ENCODE measurements at places on chromosomes 2 and 18.

GRCh38 chr2:38178119-38178518 is 102.2 kb upstream of the CYP1B1 start:
- DNase-seq = no peak

- DNase-seq = no peak
These were observed 65.3 kb upstream of the OTOS start for GRCh38 chr2:240205772-240206171.

- DNase-seq = no peak
These were observed 56.9 kb upstream of the PELI1 start for GRCh38 chr2:64201151-64201550.

DNA sequence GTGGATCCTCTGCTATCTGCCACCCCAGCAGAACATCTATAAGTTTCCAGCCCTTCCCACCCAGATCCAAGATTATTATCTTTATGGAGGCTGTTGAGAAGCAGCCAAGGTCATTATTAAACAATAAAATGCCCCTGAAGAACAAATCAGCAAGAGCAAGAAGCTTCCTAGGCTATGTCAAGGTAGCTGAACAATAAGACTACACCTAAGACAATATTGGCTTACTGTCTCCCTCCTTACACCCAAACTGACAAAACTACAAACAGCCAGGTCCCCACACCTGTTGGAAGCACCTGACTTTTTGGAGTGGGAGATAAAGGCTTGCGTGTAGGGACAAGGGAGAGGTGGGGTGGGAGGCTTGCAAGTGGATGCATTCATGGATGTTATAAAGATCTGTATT is 128.5 kb downstream of the SPTBN1 start:
- DNase-seq = no peak

GRCh38 chr2:143501106-143501676 is 372.0 kb downstream of the ARHGAP15 start:
- no peak for DNase-seq

- DNase-seq = no peak
These were observed 48.2 kb upstream of the CCDC141 start for GRCh38 chr2:179098080-179098689.
